Head of caudate nucleus (tissue), 42 donors: ENCODE measurements at places on chromosomes 7 and 10.
A peak's percentile ranks its signal among the peaks of the same experiment; 100 is the strongest.

DNA sequence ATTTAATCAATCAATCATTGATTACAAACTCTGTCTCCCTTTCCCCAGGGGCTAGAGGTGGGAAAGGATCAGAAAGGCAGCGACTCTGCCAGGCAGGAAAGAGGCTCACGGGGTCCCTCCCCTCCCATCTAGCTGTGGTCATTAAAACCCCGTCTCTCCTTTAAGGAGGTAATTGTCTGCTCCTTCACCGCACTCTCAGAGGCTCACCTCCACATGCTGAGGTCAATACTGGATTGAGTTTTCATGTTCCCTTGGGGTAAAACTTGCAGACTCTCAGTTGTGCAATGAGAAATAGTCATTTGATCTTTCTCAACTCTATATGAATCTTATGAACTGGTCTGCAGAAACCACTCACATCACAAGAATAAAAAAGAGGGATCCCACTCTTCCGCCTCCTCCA lies 368.8 kb downstream of the ADRA2A start:
- DNase-seq = no peak

DNA sequence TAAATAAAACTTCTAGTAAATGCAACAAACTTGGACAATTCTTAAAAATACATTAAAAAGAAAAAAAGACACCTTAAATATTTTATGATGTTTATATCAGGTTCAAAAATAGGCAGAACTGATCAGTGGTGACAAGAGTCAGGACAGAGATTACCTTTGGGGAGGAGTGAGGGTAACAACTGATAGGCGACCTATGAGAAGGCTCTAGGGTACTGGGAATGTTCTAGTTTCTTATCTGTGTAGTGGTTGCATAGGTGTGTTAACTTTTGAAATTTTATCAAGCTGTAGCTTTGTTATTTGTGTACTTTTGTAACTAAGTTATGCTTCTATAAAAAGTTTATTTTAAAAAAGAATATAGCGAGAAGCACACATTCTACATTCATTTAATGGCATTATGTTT lies 75.1 kb upstream of the STRIP2 start:
- no peak for DNase-seq

- no peak for DNase-seq
Observed at GRCh38 chr7:48296966-48297365, 125.7 kb downstream of the ABCA13 start.

DNA sequence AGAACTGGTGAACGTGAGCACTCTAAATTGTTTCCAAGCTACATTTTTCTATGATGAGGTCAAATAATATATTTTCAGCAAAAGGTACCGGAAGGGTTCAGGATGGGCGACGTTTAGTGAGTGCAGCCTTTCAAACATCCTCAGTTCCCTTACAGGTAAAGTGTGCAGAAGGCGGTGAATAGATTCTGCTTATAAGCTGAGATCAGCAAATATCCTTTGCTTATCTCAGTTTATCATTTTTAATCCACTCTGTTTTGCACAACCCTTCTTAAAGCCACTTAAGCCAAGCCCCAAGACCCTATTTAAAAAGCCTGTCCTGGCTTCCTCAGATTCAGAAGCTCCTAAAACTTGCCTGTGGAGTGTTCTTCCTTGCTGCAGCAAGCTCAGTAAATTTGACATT lies 103.1 kb upstream of the DGKB start:
- no peak for DNase-seq

- peak; percentile 55 for DNase-seq
Observed at GRCh38 chr7:75639071-75639885, 99.5 kb downstream of the HIP1 start.

GRCh38 chr7:136303162-136303561 lies 326.0 kb upstream of the MTPN start:
- DNase-seq = no peak

- no peak for DNase-seq
Observed at GRCh38 chr7:82567356-82567755, 123.8 kb upstream of the CACNA2D1 start.

- no peak for DNase-seq
Observed at GRCh38 chr7:690478-691360, 35.8 kb upstream of the DNAAF5 start.

GRCh38 chr10:113175176-113175575 lies 225.1 kb downstream of the TCF7L2 start:
- no peak for DNase-seq

GRCh38 chr7:131045526-131045925 lies 282.1 kb upstream of the MKLN1 start:
- DNase-seq = no peak
